T-helper 9 cell (primary cell): ENCODE measurements at places on chromosomes 7 and 10.

DNA sequence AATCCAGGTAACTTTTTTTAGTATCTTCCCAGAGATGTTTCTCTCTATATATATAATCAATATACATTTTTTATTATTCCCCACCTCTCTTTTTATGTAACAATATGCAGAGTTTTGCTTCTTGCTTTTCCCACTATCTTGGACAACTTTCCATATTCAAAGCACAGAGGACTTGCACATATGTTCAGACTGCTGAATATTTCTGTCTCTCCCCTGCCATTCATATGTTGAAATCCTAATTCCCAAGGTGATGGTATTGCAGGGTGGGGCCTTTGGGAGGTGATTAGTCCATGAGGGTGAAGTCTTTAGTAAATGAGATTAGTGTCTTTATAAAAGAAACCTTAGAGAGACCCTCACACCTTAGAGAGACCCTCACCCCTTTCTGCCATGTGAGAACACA is 72.8 kb downstream of the CFTR start:
- no peak for DNase-seq

DNA sequence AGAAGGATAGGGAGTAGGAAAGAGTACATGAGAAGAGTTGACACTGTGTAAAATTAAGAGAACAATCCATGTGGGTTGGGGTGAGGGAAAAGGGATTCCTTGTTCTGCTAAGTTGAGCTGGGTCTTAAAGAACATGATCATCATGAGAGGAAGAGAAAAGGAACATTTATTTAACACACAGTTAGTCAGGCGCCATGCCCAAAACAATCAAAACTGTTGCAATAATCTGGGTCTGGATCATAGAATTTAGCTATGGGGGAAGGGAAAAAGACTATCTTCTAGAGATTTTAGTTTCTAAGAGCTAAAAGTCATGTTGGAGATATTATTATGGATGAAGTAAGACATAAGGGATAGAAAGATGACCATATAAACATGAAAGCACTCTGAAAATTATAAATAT is 178.9 kb downstream of the SEM1 start:
- DNase-seq = no peak

DNA sequence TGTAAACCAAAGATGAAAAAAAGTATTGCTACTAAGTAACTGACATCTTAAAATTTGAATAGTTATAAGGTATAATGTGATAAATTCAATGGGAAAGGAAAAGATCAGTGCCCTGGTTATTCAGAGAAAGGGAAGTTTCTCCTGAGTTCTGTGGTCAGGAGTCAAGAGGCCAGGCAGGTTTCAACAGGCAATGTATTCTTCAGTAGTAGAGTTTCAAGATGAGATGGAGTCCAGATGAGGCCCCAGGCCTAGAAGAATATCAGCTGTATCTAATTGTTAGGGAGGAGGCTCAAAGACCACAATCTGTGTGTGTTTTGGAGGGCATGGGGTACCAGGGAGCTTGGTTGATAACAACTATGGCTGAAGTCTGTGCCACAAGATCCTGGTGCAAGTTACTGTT is 101.4 kb upstream of the DLX6 start:
- DNase-seq = no peak

DNA sequence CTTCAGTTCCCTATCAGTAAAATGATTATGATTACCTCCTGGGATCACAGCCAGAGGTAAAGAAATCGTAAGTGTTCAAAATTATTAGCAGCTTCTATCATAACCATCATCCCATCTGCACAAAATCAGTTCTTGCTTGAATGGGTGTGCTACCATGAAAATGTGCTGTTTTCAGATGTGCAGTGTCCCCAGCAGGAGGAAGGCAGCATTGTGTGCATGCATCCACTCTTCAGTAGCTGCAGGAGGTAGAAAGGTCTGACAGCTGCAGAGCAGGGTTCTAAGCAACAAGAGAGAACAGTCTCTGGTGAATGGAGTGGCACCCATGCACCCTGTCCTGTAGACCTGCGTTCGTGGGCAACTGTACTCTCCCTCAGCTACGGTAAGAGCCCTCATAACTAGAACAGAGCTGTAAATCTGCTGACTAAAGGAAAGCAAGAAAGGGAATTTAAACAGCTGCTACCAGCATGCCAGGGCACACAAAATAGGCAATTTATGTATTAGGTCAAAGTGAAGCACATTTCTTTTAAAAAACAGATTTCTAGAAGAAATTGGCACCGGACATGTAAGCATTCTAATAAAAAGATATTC is 21.2 kb downstream of the VSTM2A start:
- DNase-seq = no peak

GRCh38 chr7:107179326-107180164 is 10.7 kb downstream of the HBP1 start:
- DNase-seq = no peak

DNA sequence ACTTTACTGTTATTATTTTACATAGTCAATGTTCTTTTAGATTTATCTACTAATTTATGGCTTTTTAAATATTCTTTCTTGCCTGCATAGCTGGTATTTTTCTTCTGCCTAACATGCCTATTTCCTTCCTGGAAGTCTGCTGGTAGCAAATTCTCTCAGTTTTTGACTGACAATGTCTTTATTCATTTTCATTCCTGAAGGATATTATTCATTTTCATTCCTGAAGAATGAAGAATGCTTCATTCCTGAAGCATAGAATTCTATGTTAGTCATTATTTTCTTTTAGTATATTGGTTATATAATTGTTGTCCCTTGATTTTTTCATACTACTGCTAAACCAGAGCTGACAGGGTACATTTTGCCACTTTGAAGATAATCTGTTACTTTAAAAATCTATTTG is 41.8 kb downstream of the TMEM168 start:
- no peak for DNase-seq

GRCh38 chr10:43249962-43250614 is 16.8 kb downstream of the RASGEF1A start:
- DNase-seq = no peak
